Effector memory CD8-positive, alpha-beta T cell (primary cell): ENCODE measurements at places on chromosomes 6 and 20.
A peak's percentile ranks its signal among the peaks of the same experiment; 100 is the strongest.

DNA sequence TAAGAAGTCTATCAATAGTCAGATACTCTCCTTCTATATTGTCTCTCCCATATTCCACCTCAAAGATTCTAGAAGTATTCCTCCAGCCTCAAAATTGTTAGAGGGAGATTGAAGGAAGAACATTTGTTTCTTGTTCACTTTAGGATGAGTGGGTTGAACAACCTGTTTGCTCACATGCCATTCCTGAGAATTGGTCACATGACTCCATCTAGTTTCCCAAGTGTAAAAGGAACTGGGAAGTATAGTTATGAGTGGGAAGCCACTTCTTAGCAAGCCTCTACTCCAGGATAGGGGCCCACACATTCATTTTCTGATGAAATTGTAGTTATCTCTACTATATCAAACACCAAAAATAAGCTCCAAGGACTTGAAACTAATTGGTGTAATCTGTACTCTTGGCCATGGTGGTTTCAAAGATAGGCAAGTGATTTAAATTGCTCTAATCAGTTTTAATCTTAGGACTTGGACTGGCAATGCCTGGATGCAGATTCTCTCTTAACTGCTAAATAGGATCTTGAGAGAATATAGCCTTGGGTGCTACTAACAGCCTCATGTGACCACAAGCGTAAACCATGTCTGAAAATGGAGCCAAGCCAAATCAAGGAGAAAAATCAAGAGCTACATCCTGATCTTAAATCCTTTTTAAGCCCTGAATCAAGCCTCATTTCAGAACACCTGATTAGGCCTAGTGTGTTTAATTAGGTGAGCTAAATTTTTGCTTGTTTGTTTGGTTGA is 758.7 kb upstream of the MAN1A1 start:
- DNase-seq: no peak
- H3K36me3 ChIP-seq: no peaks in the 10 kb centered on the region
- H3K4me1 ChIP-seq: no peaks in the 10 kb centered on the region
- H3K4me3 ChIP-seq: no peak overlapping the region
- H3K27ac ChIP-seq: no peak overlapping the region
- no peaks in the 10 kb centered on the region for H3K27me3 ChIP-seq

- H3K27ac ChIP-seq: no peak overlapping the region
- peaks cover 57% of the 10 kb centered on the region for H3K27me3 ChIP-seq
- no peak for DNase-seq
- no peaks in the 10 kb centered on the region for H3K36me3 ChIP-seq
- no peaks in the 10 kb centered on the region for H3K4me1 ChIP-seq
- H3K4me3 ChIP-seq: no peak overlapping the region
These were observed 97.3 kb downstream of the CAP2 start for GRCh38 chr6:17490724-17491123.

GRCh38 chr20:9794831-9795230 is 44.0 kb downstream of the PAK5 start:
- DNase-seq: no peak
- no peak overlapping the region for H3K27ac ChIP-seq
- H3K4me3 ChIP-seq: no peak overlapping the region

DNA sequence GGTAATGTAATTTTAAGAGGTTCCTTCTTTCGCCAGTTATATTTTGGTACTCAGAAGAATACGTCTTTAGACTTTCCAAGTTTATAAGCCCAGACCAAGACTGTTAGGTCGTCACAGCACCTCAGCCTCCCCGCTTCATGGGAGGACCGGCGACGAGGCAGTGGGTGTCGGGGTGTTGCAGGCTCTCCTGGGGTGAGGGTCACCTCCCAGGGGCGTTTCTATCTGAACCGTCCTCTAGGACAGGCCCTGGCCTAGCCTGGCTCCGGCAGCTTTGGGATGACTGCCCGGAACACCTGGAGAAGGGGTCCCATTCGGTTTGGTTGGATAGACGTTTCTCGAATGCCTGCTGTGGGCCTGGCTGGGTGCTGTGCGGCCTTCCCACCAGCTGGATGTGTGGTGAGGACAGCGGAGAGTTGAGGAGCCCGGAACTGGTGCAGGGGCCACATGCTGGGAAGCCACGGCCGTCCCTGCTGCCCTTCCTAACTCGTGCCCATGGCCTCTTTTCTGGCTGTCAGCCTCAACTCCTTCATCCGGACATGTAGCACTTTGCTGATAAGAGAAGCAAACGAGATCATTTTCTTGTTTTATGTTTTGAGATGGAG is 1.1 kb downstream of the OSBPL2 start:
- H3K27ac ChIP-seq: peak overlapping the region; percentile 82
- H3K4me3 ChIP-seq: peak overlapping the region; percentile 78
- peaks cover 43% of the 10 kb centered on the region for H3K4me1 ChIP-seq
- DNase-seq: no peak
- H3K27me3 ChIP-seq: peaks cover 5% of the 10 kb centered on the region
- peaks cover 22% of the 10 kb centered on the region for H3K36me3 ChIP-seq

DNA sequence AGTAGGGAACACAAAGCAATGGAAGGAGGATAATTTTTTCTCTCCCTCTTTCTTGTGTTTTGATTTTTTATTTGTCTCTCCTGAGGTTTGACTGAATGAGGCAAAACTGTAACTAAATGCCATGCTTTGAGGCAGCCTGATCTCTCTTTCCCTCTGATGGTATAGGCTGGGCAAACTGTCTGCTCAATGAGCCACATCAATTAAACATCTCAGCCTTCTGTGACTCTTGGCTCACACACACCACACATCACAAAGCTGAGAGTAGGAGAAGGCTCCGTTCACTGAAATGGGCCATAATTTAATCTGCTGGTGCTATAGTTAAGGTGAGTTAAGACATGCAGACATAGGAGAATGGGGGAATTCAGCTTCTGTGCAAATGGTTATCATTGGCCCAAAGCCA is 28.1 kb upstream of the SCGN start:
- no peak overlapping the region for H3K27ac ChIP-seq
- no peaks in the 10 kb centered on the region for H3K4me1 ChIP-seq
- H3K36me3 ChIP-seq: no peaks in the 10 kb centered on the region

DNA sequence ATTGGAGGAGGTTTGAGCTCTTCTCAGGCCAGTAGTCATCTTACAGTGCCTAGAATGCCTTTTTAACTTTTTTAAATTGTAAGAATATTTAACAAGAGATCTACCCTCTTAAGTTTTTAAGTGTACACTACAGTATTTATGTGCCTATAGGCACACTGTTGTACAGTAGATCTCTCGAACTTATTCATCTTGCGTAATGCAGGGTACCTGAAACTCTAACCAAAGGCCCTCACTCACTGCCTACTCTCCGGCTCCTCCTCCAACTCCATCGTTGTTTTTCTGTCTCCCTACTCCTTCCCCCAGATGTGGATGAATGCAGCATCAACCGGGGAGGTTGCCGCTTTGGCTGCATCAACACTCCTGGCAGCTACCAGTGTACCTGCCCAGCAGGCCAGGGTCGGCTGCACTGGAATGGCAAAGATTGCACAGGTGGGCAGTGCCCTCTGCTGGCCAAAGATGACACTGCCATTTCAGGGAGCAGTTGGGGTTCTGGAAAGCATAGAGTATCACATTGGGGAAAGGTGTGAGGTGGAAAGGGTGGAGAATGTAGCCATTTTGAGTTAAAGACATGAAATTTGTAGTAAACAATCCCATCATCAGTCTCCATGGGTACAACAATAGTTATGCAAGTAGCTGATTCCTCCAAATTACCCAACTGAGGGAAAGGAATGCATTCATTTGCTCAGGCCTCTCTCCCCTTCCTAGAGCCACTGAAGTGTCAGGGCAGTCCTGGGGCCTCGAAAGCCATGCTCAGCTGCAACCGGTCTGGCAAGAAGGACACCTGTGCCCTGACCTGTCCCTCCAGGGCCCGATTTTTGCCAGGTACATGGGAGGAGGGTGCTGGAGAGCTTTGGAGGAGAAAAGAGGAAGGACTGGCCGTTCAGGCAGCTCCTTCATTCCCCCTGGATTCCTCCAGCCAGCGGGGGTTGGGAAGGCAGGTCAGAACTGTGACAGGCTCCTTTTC is 18.4 kb upstream of the ZNF76 start:
- peaks cover 5% of the 10 kb centered on the region for H3K4me1 ChIP-seq
- peaks cover 4% of the 10 kb centered on the region for H3K36me3 ChIP-seq
- H3K27ac ChIP-seq: no peak overlapping the region
- no peaks in the 10 kb centered on the region for H3K27me3 ChIP-seq

GRCh38 chr6:153001767-153002612 is 519 bp downstream of the MTRF1L start:
- peaks cover 18% of the 10 kb centered on the region for H3K36me3 ChIP-seq
- peaks cover 46% of the 10 kb centered on the region for H3K4me1 ChIP-seq
- H3K27ac ChIP-seq: peak overlapping the region; percentile 94
- H3K27me3 ChIP-seq: no peaks in the 10 kb centered on the region

DNA sequence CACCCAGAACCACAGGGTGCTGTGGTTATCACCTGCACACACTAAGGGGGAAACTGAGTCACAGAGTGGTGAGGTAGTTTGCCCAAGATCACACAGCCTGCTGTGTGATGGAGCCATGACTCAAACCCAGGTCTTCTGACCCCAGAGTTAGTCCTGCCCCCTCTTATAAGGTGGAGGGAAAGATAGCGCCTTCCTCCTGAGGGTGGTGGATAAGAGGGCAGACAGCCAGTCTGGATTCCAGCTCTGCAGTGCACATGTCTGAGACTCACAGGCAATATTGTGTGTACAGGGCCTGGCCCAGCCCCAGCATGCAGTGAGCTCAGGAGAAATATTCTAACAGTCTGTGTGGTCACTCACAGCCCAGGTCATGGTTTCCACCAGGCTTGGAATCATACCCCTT is 393.7 kb downstream of the CDH4 start:
- H3K27ac ChIP-seq: no peak overlapping the region
- DNase-seq: no peak
- no peak overlapping the region for H3K4me3 ChIP-seq
- peaks cover 9% of the 10 kb centered on the region for H3K27me3 ChIP-seq
- H3K36me3 ChIP-seq: peaks cover 3% of the 10 kb centered on the region
- no peaks in the 10 kb centered on the region for H3K4me1 ChIP-seq

DNA sequence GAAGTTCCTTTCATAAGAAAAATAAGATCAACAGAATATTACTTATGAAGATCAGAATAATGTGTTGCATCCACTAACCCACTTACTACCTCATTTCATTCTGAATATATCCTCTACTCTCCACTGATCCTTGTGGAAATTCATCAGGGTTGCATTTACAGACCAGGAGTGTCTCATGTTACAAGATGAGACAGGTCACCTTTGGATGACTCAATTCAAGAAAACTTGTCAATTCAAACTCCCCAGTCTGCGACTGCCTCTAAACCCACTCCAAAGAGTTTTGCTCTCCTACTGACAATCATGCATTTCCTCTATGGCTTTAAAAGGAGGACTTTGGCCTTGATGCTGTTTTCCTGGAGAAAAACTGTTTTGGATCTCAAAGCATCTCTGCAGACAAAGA is 68.4 kb downstream of the ID4 start:
- no peaks in the 10 kb centered on the region for H3K27me3 ChIP-seq
- H3K36me3 ChIP-seq: no peaks in the 10 kb centered on the region
- DNase-seq: no peak
- no peaks in the 10 kb centered on the region for H3K4me1 ChIP-seq

- no peaks in the 10 kb centered on the region for H3K27me3 ChIP-seq
- peak; percentile 32 for DNase-seq
- peak overlapping the region; percentile 64 for H3K27ac ChIP-seq
- peaks cover 21% of the 10 kb centered on the region for H3K4me1 ChIP-seq
- peaks cover 59% of the 10 kb centered on the region for H3K36me3 ChIP-seq
- H3K4me3 ChIP-seq: peak overlapping the region; percentile 21
These were observed 7.2 kb downstream of the CCR6 start for GRCh38 chr6:167130008-167130677.

GRCh38 chr6:22737331-22737730 is 168.0 kb downstream of the HDGFL1 start:
- H3K4me1 ChIP-seq: no peaks in the 10 kb centered on the region
- no peak overlapping the region for H3K27ac ChIP-seq
- no peak for DNase-seq

DNA sequence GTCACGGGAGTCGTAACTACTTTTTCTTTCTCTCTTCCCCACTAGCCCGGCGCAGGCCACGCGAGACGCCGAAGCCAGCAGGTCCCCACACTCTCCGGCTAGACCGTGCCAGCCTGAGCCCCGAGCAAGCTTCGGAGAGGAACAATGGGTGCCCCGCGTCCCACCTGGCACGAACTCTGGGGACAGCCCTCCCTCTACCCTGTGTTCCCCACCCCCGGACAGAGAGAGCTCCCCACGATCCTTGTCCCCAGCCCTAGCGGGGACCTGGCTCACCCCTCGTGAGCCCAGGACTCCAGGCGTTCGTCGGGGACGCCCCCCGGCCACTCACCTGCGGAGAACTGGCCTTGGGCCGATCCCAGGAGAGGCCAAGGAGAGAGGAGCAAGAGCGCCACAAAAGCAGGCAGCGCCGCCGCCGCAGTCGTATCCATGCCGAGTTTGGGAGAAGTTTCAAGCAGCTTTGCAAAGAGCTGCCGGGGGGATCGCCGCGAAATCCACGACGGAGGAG is 416 bp downstream of the PTPRK start:
- peaks cover 24% of the 10 kb centered on the region for H3K4me1 ChIP-seq
- DNase-seq: peak; percentile 27
- H3K4me3 ChIP-seq: peak overlapping the region; percentile 93
- H3K27me3 ChIP-seq: peaks cover 82% of the 10 kb centered on the region
